ENCODE measurements at places on chromosomes 16 and 17.

DNA sequence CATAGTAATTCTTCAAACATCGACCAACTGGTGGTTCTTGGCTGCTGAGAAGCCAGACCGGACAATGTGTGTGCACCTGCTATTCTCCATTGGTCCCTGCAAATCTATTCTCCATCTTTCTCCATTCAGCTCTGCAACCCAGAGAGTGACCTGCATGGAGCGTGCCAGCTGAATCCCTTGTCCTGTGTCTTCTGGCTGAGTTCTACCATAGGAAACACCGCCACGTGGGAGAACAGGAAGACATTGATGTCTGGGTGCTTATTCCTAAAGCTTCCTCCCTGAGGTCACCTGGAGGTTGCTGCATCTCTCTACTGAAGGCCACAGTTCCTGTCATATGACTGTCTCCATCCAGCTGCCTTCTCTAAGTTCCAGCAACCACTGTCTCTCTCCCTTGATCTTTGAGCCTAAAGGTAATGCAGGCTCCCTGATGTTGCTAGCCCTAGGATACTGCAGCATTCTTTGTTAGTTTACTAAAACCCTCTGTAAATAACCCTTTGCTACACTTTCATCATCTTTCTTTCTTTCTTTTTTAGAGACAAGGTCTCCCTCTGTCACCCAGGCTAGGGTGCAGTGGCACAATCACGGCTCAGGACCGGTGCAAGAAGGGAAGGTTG is 10.6 kb upstream of the SMG1 start:
- DNase-seq: no peak

GRCh38 chr16:78982096-78982744 is 618.3 kb downstream of the MAF start:
- DNase-seq: peak; percentile 78

- DNase-seq: peak; percentile 88
Observed at GRCh38 chr16:70750893-70751467, 50.0 kb downstream of the VAC14 start.

- DNase-seq: no peak
Observed at GRCh38 chr17:45977976-45978626, 20.9 kb upstream of the STH start.

DNA sequence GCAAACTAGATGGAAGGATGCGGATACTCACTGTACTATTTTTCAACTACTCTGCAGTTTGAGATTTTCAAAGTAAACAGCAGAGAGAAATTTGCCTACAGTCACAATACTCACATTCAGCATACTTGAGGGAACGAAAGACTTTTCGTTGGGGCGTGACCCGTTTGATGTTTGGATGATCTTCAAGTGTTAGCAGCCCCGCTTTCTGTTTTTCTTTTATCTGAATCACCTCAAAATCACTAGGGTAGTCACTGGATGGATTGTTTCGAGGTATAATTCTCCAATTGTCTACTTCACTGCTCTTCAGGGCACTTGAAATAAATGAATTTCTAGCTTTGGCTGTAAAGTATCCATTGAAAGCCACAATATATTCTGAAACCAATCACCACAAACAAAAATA is 17.8 kb downstream of the MBTPS1 start:
- DNase-seq: no peak

GRCh38 chr17:64234961-64235360 is 28.1 kb downstream of the TEX2 start:
- DNase-seq: no peak
